Liver (tissue), 10 donors: ENCODE measurements at places on chromosomes 1 and 21.

GRCh38 chr1:44808063-44808937 is at the start of gene BTBD19:
Gene BTBD19 (plus strand): TSS chr1:44808523. CDS start chr1:44808821, 298 bp downstream.
- no peak within 1 kb of the TSS for H3K4me3 ChIP-seq
- peak; percentile 79 for DNase-seq
- H3K27ac ChIP-seq = peak within 1 kb of the TSS; percentile 98

DNA sequence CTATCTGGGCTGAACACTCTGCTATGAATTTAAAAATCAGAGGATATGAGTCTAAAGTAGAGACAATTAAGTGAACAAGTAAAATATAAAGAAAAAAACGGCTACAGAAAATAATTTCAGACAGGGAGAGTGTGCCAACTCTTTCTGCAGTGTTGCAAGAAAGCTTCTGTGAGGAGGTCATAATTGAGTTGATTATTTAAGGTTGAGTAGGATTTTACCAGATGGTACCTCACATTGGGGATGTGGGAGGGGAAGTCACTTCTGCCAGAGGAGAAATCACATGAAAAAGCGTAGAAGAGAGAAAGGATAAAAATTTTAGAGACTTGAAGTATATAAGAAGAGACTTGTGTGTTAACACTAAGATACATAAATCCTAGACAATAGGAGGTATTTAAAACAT is 238.0 kb upstream of the NCAM2 start:
- no peaks in the 10 kb centered on the region for H3K4me1 ChIP-seq
- H3K27ac ChIP-seq = no peak overlapping the region
- no peaks in the 10 kb centered on the region for H3K27me3 ChIP-seq
- DNase-seq = no peak
- H3K36me3 ChIP-seq = no peaks in the 10 kb centered on the region

GRCh38 chr1:184878002-184878401 is 96.3 kb downstream of the NIBAN1 start:
- H3K27ac ChIP-seq = no peak overlapping the region
- no peak for DNase-seq
- no peaks in the 10 kb centered on the region for H3K4me1 ChIP-seq
- no peak overlapping the region for H3K4me3 ChIP-seq

DNA sequence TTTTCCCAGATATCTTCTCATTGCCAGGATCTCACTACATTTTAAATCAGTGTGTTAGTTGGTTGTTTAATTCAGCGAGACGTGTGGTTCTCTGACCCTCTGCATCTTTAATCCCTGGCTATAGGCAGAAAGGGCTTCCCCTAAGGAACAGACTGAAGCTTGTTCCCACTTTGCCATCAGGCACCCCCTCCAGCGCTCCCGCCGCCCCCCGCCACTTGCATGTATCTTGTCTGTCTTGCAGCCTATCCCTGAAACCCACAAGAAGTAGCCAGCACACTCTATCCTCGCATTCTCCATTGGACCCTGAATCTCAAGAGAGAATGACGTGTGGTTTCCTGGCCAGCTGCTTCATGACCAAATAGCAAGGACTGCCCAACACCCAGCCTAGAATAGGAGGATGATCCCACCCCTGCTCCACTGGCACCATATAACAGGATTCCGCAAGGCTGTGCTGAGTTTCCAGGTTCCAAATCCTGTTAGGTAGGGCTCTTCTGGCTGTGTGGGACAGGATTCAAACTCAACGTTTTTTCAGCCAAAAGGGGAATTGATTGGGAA is 7.8 kb downstream of the CLDN19 start:
- no peaks in the 10 kb centered on the region for H3K36me3 ChIP-seq
- H3K4me3 ChIP-seq = no peak overlapping the region
- no peak for DNase-seq
- no peaks in the 10 kb centered on the region for H3K4me1 ChIP-seq
- no peak overlapping the region for H3K27ac ChIP-seq

GRCh38 chr1:150365941-150366340 is 2.0 kb downstream of the RPRD2 start:
- H3K36me3 ChIP-seq = no peaks in the 10 kb centered on the region
- peaks cover 17% of the 10 kb centered on the region for H3K4me1 ChIP-seq
- peak overlapping the region; percentile 97 for H3K4me3 ChIP-seq

DNA sequence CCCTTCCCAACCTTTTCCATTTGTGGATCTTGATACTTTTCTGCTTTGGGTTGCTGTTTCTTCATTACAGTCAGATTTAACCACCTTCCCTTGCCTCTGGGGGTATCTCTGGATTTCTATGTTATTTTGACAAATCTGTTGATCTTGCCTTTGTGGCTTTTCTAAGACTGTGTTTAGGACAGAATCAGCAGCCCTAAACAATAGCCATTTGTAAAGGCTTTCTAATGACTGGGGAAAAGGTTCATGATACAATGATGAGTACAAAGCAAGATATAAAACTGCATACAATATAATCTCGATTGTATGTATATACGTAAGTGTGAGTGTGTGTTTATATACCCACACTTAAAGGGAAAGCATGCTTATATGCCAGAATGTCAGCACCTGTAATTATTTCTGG is 27.8 kb downstream of the FAM20B start:
- H3K27me3 ChIP-seq = no peaks in the 10 kb centered on the region
- no peak for DNase-seq

GRCh38 chr1:223143537-223144248 is 645 bp upstream of the TLR5 start:
- H3K27ac ChIP-seq = no peak overlapping the region
- peaks cover 4% of the 10 kb centered on the region for H3K4me1 ChIP-seq
- DNase-seq = no peak
- H3K27me3 ChIP-seq = no peaks in the 10 kb centered on the region
- no peaks in the 10 kb centered on the region for H3K36me3 ChIP-seq

GRCh38 chr1:160214481-160215140 is 9.4 kb downstream of the PEA15 start:
- peaks cover 37% of the 10 kb centered on the region for H3K36me3 ChIP-seq
- H3K4me3 ChIP-seq = no peak overlapping the region
- no peaks in the 10 kb centered on the region for H3K27me3 ChIP-seq

DNA sequence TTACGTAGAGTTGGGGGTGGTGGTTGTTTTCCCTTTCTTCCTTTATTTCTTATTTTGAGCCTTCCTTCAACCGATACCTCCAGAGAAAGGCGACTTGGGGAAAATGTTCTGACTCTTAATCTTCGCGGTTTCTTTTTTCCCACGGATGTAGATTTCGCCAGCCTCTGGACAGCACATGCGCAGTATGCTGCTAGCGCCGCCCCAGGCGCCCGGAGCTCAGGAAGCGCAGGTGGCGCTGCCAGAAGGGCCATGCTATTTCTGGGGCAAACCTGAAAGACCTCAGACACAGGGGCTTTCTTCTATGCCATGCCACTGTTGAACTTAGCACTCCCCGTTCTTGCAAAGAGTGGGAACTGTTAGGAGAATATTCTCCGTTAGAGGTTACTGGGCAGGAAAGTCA is 392.1 kb downstream of the KIF26B start:
- no peak overlapping the region for H3K4me3 ChIP-seq
- DNase-seq = no peak
- H3K36me3 ChIP-seq = no peaks in the 10 kb centered on the region
- no peaks in the 10 kb centered on the region for H3K27me3 ChIP-seq

DNA sequence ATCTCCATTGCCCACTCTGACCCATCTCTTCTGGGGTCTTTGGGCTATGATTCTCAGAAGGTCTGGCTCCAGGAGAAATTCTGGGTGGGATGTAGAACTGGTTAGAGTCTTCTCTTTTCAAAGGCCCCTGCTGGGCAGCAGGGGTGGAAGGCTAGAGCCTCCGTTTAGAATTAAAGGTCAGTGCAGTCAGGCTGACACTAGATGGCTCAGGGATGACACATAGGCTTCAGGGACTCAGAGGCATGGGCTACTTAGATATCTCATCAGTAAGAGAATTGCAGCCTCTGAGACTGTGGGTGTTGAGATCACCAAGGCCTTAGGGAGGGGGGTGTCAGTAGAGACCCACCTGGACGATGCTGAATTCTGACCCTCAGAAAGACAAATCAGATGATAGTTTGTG is 12.6 kb upstream of the PPM1J start:
- H3K36me3 ChIP-seq = no peaks in the 10 kb centered on the region
- H3K4me1 ChIP-seq = no peaks in the 10 kb centered on the region
- H3K27ac ChIP-seq = no peak overlapping the region
- H3K27me3 ChIP-seq = no peaks in the 10 kb centered on the region
- DNase-seq = no peak

DNA sequence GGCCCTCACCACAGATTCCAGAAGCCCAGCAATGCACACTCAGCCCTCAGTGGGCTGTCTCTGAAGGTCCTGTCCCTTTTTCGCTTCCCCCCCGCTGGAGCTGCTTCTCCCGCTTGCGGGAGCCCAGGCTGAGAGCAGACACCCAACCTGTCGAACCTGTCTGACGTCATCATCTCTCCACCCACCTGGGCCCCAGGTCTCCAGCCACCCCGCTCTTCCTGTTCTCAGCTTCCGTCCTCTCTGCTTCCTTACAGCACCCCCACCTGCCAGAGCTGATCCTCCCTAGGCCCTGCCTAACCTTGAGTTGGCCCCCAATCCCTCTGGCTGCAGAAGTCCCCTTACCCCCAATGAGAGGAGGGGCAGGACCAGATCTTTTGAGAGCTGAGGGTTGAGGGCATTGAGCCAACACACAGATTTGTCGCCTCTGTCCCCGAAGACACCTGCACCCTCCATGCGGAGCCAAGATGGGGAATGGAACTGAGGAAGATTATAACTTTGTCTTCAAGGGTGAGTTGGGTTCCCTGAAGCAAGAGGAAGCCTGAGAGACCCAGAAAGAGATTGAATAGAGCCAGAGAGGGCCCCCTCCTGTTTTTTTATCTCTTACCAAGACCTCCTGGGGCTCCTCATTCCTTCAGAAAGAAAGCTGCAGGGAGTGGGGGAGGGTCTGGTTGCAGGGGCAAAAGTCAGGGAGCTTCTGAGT is at the start of gene RAB25:
Gene RAB25 (plus strand): TSS at position 224 of the 700 bp plus-strand sequence. CDS start 241 bp downstream, at position 465.
- no peaks in the 10 kb centered on the region for H3K4me1 ChIP-seq
- H3K36me3 ChIP-seq = no peaks in the 10 kb centered on the region
- no peak within 1 kb of the TSS for H3K4me3 ChIP-seq
- DNase-seq = no peak

DNA sequence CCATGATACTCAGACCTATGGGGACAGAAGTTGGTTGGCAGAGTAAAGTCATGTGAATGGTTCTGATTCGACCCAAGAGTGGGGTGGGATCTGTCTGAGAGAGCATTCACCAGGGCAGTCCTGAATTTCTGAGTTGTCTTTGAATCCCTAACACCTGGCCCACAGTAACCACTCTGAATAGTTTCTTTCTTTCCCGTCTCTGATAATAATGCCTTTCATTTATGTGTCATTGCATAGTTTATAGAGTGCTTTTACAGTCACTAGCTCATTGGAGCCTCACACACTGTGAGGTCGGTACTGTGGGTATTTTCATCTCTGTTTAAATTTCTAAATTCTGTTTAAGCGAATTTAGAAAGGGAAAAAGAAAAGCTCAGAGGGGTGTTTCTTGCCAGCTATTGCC is 147.1 kb downstream of the C1orf21 start:
- H3K27me3 ChIP-seq = no peaks in the 10 kb centered on the region
- no peak overlapping the region for H3K4me3 ChIP-seq
- H3K4me1 ChIP-seq = no peaks in the 10 kb centered on the region

DNA sequence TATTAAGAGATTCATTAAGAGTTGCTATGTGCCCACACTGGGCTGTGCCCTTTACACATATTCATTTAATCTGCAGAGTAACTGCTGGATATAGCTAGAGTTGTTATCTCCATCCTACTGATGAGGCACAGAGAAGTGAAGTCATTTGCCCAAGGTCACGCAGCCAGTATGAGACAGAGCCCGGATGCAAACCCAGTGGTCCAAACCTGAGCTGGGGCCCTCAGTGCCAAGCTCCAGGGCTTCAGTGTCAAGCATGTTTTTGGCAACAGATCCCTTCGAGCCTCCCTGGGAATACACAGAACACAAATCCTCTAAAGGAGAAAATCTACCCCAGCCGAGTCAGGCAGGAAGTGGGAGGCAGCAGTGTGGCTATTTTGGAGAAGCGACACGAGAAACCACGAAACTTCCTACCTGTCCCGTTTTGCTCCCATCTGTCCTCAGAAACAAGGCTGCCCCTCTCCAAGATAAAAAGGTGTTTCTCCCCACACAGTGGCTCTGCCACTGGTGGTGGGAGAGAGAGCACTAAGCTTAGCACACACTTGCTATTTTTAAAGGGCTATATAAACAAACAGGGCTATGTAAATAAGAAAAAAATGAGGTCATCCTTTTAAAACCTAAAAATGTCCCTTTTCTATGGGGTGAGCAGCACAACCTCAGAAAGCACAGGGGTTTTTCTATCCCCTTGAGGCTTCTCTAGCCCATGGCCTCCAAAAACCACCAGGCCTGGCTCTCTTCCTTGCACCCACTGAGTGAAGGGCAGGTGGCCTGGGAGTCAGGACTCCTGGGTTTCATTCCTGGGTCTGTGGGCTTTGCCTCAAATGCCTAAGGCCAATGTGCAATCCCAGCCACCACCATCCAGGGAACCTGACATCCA is 138.6 kb upstream of the EDN2 start:
- H3K4me3 ChIP-seq = no peak overlapping the region
- peaks cover 4% of the 10 kb centered on the region for H3K4me1 ChIP-seq
- H3K27ac ChIP-seq = no peak overlapping the region
- H3K27me3 ChIP-seq = no peaks in the 10 kb centered on the region
- H3K36me3 ChIP-seq = no peaks in the 10 kb centered on the region
- no peak for DNase-seq

DNA sequence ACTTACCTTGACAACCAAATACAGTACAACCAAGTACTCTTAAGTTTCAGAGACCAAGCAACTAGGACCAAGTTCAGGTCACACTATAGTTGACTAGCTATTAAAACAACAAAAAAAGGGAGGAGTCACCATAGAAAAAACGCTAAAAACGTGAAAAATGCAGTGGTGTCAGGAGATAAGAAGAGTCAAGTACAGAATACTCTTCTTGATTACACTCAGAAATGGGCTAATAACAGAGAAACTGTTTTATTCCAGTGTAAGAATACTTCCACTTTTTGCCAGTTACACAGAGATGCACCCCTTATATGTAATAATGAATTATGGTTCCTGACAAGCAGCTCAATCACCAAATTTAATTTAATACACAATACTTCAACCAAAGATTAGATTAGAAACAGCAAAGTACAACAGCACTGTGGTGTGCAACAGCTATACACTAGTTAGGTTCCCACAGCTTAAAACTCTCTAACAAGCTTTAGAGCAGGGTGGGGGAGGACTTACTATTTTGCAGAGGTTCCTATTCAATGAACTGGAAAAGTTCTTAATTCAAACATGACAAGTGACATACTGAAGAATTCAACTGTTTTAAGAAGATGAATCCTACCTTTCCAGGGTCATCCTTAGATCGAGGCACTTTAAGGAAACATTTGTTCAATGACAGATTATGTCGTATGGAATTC is 70.4 kb downstream of the FOXJ3 start:
- no peaks in the 10 kb centered on the region for H3K27me3 ChIP-seq
- no peak overlapping the region for H3K4me3 ChIP-seq
- DNase-seq = no peak

GRCh38 chr1:15935056-15935950 is 40.6 kb downstream of the ZBTB17 start:
- DNase-seq = no peak
- no peaks in the 10 kb centered on the region for H3K27me3 ChIP-seq
- H3K4me1 ChIP-seq = peaks cover 4% of the 10 kb centered on the region
- H3K36me3 ChIP-seq = peaks cover 56% of the 10 kb centered on the region

- H3K27ac ChIP-seq = no peak overlapping the region
- no peak overlapping the region for H3K4me3 ChIP-seq
- H3K27me3 ChIP-seq = no peaks in the 10 kb centered on the region
- no peak for DNase-seq
- no peaks in the 10 kb centered on the region for H3K36me3 ChIP-seq
- no peaks in the 10 kb centered on the region for H3K4me1 ChIP-seq
Observed at GRCh38 chr21:36126208-36126565, 8.7 kb upstream of the CBR3 start.
